ENCODE measurements at places on chromosomes 6 and 20.
A peak's percentile ranks its signal among the peaks of the same experiment; 100 is the strongest.

GRCh38 chr6:110147870-110148269, 31.6 kb downstream of the WASF1 start:
- peak; percentile 36 for DNase-seq

DNA sequence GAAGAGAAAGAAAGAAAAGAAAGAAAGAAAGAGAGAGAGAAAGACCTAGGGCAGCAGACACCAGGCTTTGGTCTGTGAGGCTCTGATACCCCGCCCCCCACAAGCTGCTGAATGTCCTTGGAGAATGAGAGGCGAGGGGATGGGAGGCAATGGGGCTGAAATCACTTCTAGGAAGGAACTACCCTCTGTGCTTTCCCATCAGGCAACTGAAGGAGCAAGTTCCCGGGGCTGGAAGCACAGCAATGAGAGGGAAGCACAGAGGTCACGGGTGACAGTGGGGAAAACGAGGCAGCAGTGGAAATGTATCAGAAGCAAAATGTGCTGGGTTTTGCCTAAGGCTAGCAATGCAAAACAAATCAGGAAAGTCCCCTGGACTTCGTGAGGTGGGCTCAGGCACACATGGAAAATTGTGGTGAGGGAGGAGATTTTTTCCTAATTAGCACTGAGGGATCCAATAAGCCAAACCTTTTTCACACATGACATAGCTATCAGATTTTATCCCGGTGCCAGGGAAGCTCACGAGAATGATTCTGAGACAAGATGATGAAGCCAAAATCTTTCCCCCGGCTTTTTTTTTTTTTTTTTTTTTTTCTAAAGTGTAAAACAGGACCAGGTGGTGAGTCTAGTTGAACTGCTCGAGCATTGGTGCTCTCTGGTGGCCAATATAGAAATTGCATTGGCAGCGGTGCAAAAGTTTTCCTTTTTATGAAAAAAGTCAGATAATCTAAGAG, 16.8 kb upstream of the ARFGEF2 start:
- peak; percentile 77 for DNase-seq

DNA sequence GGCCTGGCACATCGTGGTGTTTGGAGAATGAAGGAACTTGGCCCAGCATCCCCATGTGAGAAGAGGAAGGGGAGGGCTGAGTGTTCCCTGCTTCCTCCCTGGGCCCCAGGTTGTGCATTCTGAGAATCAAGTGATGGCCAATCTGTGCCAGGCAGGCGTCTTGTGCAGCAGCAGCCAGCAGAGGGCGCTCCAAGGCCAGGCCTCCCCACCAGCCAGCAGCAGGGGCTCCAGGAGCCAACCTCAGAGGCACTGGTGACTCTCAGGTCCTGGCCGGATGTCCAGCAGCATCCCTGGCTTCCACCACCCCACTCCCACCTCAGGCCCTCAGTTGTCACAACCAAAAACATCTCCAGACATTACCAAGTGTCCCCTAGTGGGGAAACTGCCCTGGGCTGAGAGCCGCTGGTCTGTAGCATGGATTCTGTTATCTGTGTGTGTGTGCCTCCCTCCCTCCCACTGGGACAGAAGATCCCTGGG, 192.0 kb downstream of the PREX1 start:
- peak; percentile 48 for DNase-seq

- DNase-seq, result no peak
Measured at GRCh38 chr6:6002848-6003620, 3.7 kb downstream of the NRN1 start.

GRCh38 chr20:40080041-40080652, 608.9 kb downstream of the MAFB start:
- DNase-seq, result no peak

GRCh38 chr6:281469-282103, 10.7 kb upstream of the DUSP22 start:
- DNase-seq, result no peak

DNA sequence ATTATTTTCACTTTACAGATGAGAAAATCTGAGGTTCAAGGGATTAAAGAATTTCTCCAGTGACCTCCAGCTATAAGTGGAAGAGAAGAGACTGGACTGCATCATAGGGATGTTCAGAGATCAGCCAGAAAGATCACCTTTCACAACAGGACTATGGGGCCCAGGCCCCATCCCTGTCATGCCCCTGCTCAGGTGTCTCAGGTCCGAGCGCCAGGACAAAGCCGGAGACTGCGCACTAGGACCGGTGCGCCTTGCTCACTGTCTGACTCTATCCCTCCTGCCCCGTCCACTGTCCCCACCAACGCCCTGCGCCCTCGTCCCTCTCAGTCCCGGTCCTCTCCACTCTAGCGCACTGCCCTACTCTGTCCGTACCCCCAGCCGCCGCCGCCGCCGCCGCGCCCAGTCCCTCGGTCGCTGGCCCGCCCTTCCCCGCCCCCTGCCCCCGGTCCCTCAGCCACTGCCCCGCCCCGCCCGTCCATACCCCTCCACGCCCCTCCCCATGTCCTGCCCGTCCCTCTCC, 521 bp upstream of the RAD21L1 start:
- DNase-seq, result no peak

DNA sequence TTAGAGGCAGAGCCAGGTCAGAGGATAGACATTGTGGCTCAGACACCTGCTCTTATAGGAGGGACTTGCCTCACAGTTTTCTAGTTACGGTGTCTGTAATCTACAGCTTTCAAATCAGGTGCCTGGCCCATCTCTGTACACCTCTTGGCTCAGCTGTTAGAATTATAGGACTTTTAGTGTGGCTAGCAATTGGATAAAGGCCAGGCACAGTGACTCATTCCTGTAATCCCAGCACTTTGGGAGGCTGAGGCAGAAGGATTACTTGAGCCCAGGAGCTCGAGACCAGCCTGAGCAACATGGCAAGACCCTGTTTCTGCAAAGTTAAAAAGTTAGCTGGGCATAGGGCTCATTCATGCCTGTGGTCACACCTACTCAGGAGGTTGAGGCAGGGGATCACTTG, 20.0 kb downstream of the BRPF3 start:
- no peak for DNase-seq

- DNase-seq, result no peak
Measured at GRCh38 chr6:14873101-14873500, 372.8 kb upstream of the JARID2 start.

DNA sequence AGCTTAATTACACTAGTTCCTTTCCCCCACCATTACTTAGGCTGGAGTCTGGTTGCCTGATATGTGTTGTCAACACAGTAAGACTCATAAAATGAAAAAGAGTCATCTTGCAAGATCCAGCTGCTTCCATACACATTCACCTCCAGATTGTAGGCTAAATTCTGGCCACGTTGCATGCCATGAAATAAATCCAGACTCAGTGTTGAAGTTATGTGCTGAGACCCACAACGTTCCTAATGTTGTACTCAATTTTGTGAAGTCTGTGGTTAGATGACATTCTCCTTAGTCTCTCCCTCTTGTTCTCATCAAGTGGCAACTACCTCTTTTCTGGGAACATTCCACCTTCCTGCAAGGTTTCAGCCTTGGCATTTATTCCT, 212.3 kb downstream of the LMBRD1 start:
- DNase-seq, result no peak

GRCh38 chr6:13035606-13036005, 292.7 kb downstream of the TBC1D7 start:
- no peak for DNase-seq

DNA sequence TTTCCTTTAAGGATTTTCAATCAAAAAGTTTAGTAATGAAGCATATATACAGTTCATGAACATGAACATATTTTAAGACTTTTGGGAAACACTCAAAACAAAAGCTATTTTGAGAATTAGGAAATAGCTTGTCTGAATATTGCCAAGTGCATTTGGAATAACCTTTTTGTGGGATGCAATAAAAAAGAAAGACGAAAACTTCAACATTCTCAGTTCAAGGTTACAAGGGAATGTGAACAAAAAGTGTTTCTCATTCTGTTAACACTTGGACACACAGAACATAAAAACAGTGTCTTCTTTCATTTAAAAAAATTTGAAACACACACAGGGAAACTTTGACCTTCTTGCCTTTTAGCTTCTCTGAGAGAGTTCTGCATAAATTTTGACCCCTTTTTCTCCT, 72.7 kb upstream of the TCF21 start:
- no peak for DNase-seq

- peak; percentile 60 for DNase-seq
Measured at GRCh38 chr6:35142588-35143569, 1.7 kb upstream of the TCP11 start.

GRCh38 chr6:47414423-47415167, 63.0 kb upstream of the CD2AP start:
- DNase-seq, result peak; percentile 37

GRCh38 chr6:24752503-24752902, 22.2 kb upstream of the GMNN start:
- no peak for DNase-seq

DNA sequence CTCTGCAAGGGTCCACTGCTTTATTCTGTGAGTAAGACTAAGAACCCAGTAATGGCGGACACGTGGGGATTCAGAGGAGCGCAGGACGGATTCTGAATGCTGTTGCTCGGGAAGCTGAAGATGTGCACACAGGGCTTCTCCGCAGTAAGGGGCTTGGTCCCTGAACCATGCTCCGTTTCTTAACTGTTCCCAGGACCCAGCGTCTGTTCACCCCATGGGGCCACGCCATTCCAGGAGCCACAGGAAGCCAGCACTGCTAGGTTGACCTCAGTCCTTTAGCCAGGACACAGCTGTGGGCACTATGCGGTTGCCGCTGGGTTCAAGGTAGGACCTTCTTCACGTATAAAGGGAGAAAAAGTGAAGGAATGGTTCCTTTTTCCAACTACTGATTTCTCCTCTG, 59.8 kb downstream of the IRF4 start:
- no peak for DNase-seq

GRCh38 chr6:81613606-81614005, 138.9 kb downstream of the TENT5A start:
- DNase-seq, result peak; percentile 52

DNA sequence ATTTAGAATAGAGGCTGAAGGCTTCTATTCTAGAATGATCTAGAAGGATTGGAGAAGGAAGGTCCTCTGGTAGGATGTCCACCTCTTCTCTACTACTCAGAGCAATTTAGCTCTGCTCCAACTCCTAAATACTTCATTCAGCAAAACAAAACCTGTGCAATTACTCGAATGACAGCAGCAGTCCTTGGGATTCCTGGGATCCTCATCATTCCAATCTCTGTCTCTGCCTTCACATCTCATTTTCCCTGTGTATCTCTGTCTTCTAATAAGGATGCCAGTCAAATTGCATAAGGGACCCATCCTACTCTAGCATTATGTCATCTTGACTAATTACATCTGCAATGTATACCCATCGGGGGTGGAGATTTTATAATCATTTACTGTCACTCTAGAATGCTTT, 5.5 kb upstream of the AIG1 start:
- DNase-seq, result no peak

DNA sequence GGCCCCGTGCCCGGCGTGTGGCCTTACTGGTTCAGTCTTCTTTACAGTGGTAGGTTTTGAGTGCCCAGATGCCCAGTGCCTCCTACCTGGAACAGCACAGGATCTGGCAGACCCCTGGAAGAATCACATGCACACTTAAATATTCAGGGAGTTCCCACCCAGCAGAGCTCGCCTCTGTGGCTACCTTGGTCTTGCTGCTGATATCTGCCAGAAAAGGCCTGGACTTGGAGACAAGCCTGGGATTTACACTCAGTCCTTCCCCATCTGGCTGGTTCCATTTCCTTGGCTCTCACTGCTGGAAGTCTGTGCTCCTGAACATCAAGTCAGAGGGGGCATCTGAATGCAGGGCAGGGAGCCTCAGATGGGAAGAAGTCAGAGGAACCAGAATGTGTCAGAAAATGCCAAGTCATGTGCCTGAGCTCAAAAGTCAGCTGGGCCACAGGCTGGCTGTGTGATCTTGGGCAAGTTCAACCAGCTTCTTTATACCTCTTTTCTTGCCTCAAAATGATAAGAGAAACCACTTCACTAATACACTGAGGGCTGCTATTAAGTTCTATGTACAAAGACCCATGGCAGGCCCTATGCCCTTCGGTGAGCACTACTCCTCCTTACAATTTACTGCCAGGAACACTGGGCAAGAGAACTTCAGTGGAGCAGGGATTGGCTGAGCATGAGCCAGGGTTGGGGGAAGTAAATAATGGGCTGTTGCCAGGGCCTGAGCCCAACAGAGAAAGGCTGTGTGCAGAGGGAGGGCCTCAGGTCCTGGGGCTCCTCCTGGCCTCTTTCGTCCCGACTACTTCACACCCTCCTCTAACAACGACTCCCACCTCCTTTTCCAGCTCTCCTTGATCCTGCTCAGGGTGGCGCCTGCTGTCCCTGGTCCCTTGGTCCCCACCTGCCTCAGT, 158.1 kb upstream of the PROKR2 start:
- DNase-seq, result no peak

- DNase-seq, result no peak
Measured at GRCh38 chr20:7856756-7857155, 83.5 kb downstream of the HAO1 start.

DNA sequence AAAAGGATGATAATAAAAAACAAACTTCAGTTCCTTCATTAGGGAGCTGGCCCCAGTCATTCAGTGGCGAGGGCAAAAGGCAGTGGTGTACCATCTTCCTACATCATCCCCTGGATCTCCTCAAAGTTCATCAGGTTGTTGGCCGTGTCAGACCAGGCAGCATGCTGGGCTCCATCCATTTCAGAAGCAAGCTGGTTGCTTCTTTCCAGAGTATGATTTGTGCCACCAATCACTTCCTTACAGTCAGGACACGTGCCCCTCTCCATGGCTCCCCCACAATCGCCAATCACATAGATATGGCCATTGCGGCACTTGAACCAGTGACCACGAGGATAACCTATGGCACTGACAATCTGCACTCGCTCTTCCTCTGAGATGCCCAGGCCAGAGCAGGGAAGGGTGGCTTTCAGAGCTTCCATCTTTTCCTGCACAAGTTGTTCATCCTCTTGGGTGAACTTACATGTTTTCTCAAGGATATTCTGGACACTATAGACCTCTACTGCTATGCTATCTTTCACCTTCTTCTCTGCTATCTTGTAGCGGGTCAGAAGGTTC, 28.0 kb downstream of the DDX27 start:
- no peak for DNase-seq

- no peak for DNase-seq
Measured at GRCh38 chr20:14412065-14412681, 74.8 kb upstream of the FLRT3 start.

DNA sequence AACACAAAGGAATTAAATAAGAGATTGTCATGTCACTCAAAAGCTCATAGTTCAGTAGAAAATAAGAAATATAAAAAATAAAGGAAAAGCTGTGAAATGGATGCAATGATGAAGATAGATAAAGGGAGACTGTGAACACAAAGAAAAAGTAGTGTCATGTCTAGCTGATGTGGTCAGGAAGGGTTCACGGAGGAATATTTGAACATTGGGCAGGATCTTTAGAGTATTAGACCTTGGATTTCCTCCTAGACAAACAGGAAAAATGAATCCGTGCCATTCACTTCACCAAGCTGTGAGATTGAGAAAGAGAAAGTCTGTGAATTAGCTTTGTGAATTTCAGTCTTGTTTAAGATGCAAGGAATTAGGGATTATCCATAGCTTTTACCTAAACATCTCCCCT, 414.4 kb upstream of the PLCB4 start:
- no peak for DNase-seq

GRCh38 chr6:157144859-157145568, 178.3 kb downstream of the TMEM242 start:
- DNase-seq, result no peak

- DNase-seq, result no peak
Measured at GRCh38 chr20:40563296-40563950, 125.6 kb downstream of the MAFB start.

Data from Kasumi-1 (cell line).